ENCODE measurements at places on chromosomes 1 and 21.

- DNase-seq = peak; percentile 14
Observed at GRCh38 chr1:147890177-147890790, 12.3 kb upstream of the GJA8 start.

GRCh38 chr1:244710474-244711062, 57.6 kb downstream of the DESI2 start:
- no peak for DNase-seq

DNA sequence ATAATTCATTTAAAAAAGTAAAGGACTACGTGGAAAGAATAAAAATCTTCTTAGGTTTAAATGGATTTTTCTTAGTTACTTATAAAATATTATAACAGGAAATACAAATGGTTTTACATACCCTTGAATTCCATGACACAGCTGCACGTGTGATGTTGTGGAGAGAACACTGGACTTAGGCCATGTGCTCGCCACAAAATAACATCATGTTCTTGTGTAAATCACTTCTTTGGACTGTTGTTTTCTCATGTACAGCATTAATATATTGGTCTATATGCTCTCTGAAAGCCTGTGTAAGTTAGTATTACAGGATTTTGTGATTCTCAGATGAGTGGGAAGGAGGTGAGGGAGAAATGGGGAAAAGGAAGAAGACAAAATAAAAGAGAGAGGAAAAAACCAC, 228.2 kb downstream of the DNM3 start:
- no peak for DNase-seq

- DNase-seq = no peak
Observed at GRCh38 chr1:80917826-80918225, 882.9 kb upstream of the ADGRL2 start.

DNA sequence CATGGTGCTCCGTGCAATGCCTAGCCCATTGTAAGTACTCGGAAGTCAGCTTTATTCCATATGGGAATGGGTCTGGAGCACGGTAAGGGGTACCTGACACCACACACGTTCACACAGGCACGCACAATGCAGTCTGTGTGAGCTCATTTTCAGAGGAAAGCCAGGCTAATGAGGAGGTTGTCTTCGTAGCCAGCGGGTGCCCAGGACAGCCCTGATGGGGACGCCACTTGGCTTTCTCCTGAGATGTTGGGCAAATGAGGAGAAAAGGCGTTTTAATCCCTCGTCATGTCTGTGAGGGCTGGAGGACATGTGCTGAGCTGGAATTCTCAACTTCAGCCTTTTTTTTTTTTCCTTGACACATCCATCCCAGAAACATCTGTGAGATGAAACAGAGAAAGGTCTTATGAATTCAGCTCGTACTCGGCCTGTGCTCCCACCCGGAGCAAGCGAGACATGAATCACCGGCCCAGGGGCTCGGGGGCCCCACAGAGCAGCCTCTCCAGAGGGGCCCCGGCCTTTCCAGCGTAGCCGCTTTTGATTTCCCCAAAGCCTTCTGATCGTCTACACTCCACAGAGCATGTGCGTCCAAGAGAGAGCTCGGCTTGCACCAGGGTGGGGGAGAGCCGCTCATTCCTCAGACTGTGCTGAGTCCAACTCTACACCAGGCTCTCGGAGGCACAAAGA, 125.1 kb downstream of the EPHB2 start:
- DNase-seq = no peak

GRCh38 chr1:236753516-236753915, 41.6 kb upstream of the MTR start:
- DNase-seq = peak; percentile 23

GRCh38 chr1:16249596-16250241, 12.7 kb upstream of the CPLANE2 start:
- no peak for DNase-seq

- no peak for DNase-seq
Observed at GRCh38 chr1:214002060-214002459, 14.3 kb downstream of the PROX1 start.

GRCh38 chr1:211947396-211948295, 87.7 kb downstream of the INTS7 start:
- DNase-seq = no peak

DNA sequence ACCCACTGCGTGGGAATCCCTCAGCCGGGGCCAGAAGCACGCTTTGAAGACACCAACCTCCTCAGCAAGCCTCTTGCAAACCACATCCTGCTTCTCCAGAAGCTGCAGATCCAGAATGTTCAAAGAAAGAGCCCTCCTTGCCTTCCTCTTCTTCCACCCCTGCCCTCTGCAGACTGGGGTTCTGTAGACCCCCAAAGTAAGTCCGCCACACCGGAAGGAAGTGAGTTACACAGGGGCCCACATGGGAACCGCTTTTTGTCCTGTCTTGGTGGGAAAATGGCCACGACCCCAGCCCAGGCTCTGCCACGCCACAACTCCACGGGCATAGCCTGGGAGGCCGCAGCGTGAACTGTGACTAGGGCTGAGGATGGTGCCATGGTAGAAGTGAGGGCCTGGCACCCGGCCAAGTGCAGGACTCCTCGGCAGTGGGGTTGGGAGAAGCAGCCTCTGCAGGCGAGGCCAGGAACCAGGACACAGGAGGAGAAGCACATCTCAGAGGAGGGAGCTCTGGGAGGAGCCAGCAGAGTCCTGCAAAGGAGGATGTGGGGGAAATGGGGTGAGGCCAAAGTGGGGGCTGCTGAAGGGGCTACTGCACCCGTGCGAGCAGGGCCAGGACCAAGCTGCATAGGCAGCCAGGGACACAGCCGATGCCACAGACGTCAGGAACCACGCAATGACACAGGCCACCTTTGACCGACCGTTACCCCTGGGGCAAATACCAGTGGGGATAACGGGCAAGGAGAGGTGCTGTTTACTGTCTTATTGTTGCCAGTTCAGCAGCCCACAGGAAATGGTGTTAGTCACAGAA, 30.9 kb downstream of the PDE9A start:
- DNase-seq = no peak

DNA sequence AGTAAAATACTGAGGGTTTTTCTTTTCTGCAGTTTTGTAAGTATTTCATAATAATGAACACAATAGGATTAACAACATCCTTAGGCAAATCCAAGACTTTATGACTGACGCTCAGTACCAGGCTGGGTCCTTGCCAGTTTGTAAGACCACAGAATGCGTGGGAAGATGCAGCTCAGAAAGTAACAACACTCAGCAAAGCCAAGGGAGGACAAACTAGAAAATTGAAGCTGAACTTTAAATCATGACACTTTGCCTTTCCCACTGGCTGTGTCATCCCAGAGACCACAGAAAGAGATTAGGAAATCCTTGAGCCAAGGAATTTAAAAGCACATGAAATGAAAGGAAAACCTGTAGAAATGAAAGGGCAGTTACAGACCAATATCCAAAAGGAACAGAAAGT, 426.3 kb upstream of the CHRM3 start:
- DNase-seq = peak; percentile 71

DNA sequence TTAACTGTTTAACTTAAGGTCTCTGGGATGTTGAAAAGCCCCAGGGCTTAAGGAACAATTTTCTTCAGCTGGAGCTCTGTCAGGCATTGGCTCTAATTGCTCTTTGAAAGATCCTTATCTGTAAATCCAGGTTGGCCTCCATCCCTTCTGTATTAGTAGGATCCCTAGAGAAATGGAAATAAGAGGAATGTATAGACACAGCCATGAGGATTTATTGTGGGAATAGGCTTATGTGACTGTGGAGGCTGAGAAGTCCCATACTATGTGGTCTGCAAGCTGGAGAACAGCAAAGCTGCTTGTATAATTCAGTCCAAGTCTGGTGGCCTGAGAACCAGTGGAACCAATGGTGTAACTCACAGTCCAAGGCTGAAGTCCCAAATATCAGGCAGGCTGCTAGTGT, 47.6 kb upstream of the VAV3 start:
- DNase-seq = no peak

GRCh38 chr1:202007805-202008489, 2.4 kb upstream of the ELF3 start:
- no peak for DNase-seq

DNA sequence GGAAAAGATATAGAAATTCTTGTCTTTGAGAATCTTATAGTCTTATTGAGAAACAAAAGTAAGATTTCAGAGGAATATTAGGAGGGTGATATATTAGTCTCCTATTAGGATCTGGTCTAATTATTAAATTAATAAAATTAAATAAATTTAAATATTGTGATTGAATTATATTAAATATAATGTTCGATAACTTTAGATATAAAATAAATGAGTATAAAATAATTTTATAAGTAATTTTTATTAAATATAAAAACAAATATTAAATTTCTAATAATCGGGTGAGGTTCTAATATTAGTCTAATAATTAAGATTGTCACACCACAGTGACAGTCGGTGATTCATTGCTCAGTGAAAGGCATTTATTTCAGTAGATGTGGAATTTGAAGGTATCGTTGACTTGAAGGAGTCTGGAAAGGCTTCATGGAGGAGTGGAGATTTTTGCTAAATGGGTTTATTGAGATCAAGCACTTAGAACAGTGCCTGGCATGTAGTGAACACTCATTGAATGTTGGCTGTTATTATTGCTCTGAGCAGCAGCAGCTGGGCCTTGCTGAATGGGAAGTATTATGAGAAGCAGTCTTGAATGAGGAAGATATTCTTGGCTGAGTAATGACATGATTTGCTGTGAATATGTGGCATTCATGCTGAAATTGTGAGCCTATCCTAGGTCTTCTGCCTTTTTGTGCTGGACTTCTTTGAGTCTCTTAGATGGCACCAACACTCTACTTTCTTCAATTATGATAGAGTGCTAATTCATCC, 74.6 kb downstream of the USP25 start:
- DNase-seq = no peak

DNA sequence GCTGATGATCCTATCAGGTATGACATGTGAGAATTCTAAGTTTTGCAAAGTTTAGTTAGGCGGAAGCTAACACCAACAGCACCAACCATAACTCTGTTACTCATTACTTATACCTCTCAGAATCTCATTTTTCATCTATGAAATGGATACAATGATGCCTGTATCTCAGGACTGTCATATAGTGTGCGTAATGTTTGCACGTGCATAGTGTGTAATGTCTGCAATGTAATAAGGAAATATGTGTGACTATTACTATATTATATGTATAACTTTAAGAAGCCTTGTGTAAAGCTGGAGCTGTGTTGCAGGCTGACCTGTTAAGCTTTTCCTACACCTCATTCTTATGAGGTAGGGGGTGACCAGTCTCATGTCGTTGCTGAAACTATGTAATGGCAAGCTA, 13.0 kb downstream of the ADCY10 start:
- no peak for DNase-seq

DNA sequence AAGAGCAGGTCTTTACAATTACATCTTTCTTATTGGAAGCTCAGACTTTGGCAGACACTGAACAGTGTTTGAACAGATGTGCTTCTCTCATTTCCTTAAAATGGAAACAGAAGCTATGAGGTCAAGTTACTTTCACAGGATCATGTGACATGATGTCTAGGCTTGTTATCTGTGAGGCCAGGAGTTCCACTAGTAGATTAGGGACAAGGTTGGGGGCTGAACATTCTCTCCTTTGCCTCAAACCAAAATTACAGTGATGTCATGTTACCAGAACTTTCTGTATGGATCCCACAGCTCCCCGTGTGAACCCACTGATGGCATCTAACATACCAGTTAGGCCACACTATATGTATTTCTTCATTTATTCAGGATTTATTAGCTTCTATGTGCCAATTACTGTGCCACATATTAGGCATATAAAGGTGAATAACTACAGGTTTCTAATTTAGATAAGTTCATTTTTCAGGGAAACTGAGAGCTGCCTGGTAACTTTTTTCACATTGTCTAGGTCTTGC, 6.0 kb downstream of the DYNLT5 start:
- DNase-seq = no peak

DNA sequence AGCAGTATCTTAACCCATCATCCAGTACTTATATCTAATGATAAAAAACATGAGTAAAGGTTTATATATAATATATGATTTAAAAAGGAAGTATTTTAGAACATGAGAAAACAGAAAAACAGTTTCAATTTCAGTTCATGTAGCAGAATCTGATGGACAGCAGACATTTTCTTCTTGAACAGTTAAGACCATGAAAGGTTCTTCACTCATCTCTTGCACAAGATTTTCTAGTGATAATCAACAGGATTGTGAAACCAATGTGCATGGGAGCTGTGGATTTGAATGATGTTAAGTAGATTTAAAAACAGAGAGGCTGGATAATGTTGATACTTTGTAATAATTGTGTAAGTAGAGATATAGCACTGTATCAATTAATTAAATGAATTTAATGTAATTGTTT, 1297.6 kb downstream of the BRINP3 start:
- no peak for DNase-seq

GRCh38 chr1:28890435-28890834, 23.9 kb upstream of the EPB41 start:
- DNase-seq = no peak

GRCh38 chr1:76303340-76303717, 228.8 kb downstream of the ST6GALNAC3 start:
- DNase-seq = no peak

- DNase-seq = no peak
Observed at GRCh38 chr1:11207898-11208611, 18.9 kb downstream of the ANGPTL7 start.

- no peak for DNase-seq
Observed at GRCh38 chr1:214472364-214472763, 79.0 kb downstream of the PTPN14 start.

DNA sequence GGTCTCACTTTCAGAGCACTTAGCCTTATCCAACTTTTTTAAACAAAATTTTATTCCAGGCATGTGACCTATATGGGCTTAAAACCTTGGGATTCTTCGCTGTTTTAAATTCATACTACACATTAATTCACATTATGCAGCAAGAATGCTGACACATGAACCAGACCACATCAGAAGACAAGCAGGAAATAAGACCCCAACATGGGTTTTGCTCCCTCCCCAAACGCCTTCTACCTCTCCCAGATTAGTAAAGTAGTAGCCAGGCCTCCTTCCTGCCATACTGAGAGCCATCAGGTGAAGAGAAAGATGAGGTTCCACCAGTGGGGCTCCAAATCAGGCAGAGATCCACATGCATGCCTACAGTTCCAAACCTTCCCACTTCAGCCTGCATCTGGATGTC, 3.7 kb downstream of the IGSF3 start:
- DNase-seq = no peak

DNA sequence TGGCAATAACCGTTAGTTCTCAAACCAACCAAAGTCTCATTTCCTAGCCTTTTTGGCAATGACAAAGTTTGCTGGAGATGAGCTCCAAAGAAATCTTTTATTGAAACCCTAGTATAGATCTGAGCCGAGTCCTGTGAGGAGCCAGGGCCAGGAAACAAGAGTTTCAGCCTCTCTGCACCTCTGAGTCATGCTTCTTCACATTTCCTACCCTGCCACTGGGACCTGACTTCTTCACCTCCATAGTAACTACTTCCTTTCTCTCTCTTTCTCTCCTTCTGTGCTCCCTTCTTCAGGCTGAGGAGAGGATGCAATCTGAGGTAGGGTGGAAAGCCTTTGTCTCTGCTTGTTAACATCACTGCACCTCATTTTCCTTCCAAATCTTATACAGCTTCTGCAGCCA, 38.7 kb upstream of the IPO9 start:
- peak; percentile 23 for DNase-seq
